Activated CD8-positive, alpha-beta memory T cell treated with anti-CD3 and anti-CD28 coated beads for 4 hours (primary cell): ENCODE measurements at places on chromosomes 1 and 21.

DNA sequence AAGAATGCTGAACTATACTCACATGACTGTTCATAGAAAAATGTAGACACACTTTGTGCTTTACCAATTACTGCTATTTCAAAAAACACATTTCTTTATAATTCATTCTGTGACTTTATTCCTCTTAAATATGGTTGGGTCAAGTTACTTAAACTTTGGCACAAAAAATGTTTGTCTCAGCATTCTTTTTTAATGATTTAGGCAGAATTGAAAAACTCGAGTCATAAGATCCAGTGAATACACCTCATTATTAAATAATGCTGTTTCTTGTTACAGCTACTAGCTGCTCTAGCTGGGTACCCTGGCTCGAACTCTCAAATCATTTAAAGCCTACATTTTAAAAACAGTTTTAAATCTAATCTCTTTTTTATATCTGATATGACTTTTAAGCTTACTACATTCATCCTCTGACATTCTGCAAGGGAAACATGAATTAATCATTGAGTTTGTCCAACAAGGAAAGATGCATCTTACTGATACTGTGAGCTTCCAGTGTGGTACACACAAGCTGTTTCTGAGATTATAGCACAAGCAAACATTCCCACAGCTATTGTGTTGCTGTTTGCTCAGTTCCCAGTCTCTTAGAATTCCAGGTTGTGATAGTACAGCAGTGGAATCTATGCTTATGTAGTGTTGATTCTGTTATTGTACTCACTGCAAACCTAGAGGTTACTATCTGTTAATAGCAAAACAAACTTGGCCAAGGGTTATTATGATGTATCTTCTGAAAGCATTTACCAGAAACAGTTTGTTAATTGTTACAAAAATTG is 746.5 kb downstream of the USP25 start:
- no peak for DNase-seq

DNA sequence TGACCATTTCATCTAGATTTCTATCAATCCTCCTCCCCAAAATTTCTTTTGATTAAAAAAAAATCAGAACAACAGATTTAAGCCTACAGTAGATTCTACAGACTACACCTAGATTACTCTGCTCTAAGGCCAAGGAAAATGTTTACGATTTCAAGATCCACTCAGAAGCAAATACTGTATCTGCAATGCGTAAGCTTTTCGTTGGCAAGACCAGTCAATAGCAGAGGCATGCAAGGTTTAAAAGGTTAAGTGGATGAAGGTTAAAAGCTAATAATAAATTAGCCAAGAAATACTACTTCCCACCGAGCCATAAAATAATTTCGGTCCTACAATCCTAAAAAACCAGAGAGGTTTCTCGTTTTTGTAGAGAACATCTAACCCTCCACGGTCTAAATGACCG is 1.3 kb downstream of the CLSTN1 start:
- DNase-seq: no peak

DNA sequence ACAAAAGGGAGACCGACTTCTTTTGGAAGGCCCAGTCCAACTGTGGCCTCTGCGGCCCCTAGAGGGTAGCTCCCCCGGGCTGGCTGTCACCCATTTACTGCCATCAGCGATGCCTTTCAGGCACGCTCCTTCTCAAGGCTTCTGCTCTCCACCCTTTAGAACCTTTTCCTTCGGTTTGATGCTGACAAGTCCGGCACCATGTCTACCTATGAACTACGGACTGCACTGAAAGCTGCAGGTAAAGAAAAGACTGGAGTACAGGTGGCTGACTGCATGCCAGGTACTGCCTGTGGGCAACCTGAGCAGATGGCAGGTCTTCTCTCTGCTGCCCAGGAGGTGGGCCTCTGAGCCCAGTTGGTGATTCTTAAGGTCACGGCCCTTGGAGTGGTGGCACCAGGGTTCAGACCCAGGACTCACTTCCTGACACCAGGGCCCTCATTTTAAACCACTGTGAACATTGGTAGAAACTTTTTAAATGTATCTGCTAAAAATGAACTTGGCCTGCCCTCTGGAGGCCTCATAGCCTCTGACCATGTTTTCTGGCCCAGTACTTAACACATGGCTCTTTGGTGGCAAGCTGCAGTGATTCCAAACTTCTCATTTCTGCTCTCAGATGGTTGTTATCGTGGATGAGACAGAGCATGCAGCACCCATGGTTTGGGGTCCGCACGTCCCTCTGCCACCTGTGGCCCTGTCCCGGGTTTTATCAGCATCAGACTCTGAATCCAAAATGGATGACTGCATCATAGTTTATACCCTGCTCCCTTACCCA is 45.7 kb downstream of the CAPN9 start:
- no peak for DNase-seq

DNA sequence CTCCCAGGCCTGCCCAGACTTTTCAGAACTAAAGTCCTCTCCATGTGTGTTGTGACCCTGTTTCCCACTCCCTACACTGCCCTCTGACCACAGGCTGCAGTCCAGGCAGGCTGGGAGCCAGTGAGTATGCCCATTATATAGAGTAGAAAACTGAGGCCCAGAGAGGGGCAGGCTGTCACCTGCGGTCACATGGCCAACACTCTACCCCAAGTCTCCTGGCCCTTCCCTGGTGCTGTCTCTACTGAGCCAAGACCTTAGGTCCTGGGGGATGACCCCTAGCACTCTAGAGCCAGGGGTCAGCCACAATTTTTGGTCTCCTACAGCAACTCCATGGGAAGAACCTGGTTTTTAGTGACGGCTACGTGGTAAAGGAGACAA is 30.8 kb downstream of the RPS6KA1 start:
- DNase-seq: no peak

DNA sequence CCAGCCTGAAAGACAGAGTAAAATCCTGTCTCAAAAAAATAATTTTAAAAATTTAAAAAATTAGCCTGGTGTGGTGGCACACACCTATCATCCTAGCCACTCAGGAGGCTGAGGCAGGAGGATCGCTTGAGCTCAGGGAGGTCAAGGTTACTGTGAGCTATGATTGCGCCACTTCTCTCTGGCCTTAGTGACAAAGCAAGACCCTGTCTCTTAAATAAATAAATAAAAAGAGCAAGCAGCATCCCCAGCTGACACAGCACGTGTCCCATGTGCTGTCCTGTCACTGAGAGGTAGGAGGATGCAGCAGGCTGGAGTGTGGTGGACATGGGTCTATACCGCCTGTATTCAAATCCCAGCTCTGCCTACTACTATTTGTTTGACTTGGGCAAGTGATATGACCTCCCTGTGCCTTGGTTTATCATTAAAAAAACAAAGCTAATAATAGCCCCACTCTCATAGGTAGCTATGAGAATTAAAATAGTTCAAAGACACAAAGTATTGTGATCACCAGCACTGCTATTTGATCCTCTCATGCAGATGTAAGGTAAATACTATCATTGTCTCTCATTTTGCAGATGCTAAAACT is 22.2 kb upstream of the ECE1 start:
- no peak for DNase-seq

DNA sequence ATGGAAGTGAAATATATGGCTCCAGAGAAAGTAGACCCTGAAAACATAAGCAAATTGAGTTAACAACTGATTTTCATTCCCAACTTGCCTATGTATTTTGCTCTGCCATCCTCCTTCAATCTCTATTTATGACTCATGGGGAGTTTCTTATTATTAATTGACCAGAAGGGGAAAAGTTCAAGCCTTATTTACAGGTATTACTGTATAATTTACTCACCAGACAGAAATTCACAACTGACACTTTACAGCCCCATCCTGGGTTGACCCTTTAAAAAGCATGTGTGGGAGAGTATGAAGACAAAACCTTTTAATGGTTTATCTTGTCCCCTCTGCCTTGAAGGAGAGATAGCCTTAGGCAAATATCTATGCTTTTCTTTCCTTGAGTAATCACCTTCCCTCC is 39.8 kb upstream of the C1orf53 start:
- DNase-seq: no peak

GRCh38 chr1:5424802-5425703 is 567.2 kb downstream of the NPHP4 start:
- no peak for DNase-seq

- DNase-seq: no peak
Measured at GRCh38 chr1:68145418-68146126, 86.8 kb downstream of the WLS start.

DNA sequence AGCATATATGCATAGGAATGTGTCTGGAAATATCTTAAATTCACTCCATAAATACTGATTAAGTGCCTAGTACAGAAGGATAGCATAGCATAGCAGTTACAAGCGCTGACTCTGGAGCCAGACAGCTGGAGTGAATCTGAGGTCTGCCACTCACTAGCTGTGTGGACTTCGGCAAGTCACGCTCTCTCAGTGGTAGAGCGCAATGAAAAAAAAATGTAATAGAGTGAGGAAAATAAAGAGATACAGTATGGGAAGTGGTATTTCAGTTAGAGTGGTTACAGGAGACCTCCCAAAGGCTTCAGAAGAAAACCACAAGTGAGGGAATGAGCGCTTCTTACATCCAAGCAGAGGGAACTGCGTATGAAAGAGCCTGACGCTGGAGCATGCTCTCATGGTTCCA is 338.9 kb upstream of the PRMT6 start:
- no peak for DNase-seq

- DNase-seq: no peak
Measured at GRCh38 chr1:150970808-150971582, 3.6 kb downstream of the CERS2 start.

DNA sequence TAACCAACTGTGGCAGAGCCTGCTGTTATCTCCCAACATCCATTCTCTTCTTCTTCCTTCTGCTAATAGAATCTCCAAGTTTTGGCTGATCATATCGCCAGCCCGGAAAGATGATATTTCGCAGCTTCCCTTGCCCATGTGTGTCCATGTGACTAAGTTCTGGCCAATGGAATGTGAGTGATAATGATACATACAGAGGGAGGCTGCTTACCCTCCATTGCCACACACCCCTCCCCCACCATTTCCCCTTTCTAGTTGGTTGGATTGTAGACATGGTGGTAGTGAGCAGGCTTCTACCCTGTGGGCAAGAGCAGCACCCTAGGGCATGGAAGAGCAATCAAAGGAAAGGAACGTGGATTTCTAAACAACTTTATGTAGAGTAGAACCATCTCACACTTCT is 48.8 kb downstream of the SLC9C2 start:
- DNase-seq: no peak

GRCh38 chr1:62314454-62315350 is 4.5 kb downstream of the KANK4 start:
- DNase-seq: no peak

DNA sequence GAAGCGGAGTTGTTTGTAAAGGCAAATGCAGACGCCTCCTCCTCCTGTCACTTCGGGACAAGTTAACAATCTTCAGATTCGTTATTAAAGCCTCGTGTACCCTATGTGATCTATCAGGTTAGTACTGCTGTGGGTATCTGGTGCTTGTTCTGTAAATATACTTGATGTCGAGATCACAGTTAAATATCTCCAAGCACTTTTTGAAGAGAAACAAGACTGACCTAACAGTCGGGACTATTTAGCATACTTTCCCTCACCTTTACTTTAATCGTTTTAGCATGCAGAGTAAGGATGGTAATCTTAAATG is 710 bp downstream of the KLHL20 start:
- no peak for DNase-seq

DNA sequence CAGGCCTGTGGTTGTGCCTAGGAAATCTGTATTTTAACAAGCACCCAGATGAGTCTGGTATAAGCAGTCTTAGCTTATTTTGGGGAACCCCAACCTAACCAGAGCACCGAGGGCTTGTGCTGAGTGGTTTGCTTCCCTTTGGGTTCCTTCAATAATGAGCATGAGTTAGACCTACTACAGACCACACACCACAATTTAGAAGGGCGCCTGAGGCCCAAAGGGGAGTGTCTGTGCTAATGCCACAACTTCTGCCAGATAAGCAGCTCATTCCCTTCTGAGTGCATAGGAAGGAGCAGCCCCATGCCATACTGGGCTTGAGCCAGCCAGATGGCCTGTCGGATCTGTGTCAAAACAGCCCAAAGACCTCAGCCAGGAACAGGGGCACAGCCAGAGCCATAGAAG is 15.4 kb upstream of the LSS start:
- no peak for DNase-seq

DNA sequence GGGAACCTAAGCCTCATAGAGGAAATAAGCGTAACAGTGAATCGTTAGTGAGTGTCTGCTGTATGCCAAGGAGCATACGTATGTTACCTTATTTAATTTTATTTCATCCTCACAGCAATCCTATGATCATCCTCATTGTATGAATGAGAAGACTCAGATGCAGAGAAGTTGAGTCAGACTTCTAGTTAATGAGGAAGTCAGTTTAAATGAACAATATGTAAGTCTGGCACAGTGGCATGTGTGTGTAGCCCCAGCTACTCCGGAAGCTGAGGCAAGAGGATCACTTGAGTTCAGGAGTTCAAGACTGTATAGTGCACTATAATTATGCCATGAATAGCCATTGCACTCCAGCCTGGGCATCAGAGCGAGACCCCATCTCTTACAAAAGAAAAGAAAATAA is 148.0 kb downstream of the ZZZ3 start:
- DNase-seq: no peak

DNA sequence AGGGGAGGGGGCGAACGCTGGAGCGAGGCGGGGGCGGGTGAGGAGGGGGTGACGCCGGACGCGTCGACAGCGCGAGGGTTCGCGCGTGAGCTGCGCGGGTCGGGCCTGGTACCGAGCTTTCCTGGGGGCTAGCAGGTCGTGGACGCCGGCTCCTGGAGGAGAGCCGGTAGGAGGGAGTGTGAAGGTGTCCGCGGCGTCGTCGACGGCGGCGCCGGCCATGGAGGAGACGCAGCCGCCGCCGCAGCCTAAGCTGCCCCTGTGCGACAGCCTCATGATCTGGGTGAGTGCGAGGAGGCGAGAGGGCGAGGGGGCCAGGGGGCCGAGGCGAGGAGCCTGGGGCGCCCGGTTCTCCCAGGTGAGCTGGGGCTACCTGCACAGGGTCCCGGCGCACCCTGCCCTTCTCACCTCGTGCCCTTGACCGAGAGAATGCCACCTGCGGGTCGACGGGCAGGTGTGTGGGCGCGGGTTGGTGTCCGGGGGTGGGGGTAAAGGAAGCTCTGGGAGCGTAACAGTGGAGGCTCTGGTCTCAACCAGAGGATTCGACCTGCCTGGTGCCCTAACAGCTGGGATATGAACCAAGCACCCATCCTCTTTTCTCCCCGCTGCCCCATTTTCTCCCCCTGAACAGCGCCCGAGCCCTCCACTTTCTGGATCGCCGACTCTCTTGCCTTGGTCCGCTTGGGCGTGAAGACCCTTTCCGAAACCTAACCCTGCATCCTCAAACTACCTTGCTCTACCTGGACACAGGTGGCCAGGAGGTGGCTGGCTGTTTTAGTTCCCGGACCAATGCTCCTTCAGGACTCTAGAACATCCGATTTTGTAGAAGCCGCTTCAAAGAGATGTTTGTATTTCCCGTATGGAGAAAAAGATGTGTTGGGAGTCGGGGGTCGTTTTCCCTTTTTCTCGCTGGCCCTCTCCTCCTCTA is at the start of gene HOOK1:
Gene HOOK1 (plus strand): TSS at position 49 of the 925 bp plus-strand sequence. CDS start 169 bp downstream, at position 218.
- DNase-seq: no peak

- DNase-seq: no peak
Measured at GRCh38 chr1:240497908-240498307, 114.0 kb downstream of the GREM2 start.
